HFFc6 (cell line): ENCODE measurements at places on chromosomes 16 and 17.

- DNase-seq = peak; percentile 47
Measured at GRCh38 chr16:57720142-57720575, 15.4 kb upstream of the KATNB1 start.

DNA sequence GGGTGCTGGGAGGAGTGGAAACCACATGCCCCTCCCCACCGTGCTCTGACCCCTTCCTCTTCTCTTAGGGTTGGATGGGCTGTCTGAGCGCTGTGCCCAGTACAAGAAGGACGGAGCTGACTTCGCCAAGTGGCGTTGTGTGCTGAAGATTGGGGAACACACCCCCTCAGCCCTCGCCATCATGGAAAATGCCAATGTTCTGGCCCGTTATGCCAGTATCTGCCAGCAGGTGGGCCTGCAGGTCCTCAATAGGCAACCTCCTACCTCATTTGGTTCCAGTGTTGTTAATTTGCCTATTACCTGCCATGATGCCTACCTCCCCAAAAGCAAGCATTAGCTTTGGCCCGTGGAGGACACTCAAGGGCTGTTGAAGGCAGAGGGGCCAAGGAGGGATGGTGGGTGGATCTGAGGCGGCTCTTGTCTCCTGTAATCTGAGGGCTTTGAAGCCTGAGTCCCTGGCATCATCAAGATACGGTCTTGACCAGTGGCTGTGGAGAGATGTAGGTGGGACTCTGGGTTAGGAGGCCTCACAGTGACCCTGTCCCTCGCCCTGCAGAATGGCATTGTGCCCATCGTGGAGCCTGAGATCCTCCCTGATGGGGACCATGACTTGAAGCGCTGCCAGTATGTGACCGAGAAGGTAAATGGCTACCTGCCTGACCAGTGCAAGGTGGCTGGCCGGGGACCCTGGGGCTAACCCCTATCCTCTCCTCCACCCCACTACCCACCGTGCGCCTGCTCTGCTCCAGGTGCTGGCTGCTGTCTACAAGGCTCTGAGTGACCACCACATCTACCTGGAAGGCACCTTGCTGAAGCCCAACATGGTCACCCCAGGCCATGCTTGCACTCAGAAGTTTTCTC lies 3.4 kb downstream of the ALDOA start:
- peak; percentile 35 for DNase-seq

GRCh38 chr17:40412880-40413279 lies 4.8 kb downstream of the TOP2A start:
- no peak for DNase-seq

GRCh38 chr17:35915153-35915964 lies 15.2 kb downstream of the RDM1 start:
- DNase-seq = no peak

- no peak for DNase-seq
Measured at GRCh38 chr17:75645889-75646637, 12.8 kb downstream of the SMIM5 start.

- peak; percentile 51 for DNase-seq
Measured at GRCh38 chr17:68771867-68772515, 170.8 kb upstream of the FAM20A start.

GRCh38 chr17:35666967-35667532 lies 64.4 kb upstream of the RASL10B start:
- DNase-seq = no peak

GRCh38 chr16:81717662-81718189 lies 61.4 kb upstream of the PLCG2 start:
- no peak for DNase-seq

- peak; percentile 14 for DNase-seq
Measured at GRCh38 chr17:81035521-81036196, 708 bp downstream of the BAIAP2 start.

DNA sequence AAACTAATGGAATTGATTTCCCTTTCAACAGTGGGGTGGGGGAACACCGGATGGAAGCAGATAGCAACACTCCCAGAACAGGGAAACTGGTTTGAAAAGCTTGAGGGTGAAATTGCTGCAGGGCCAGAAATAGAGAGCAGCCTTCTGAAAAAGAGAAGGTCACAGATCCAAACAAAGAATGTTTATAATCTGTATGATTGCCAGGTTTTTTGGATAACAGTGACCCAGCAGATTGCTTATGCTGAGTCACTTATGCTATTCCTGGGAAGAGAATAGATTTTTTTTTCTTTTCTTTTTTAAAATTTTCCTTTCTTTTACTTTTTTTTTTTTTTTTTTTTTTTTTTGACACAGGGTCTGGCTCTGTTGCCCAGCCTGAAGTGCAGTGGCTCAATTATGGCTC lies 641.3 kb downstream of the KCNJ2 start:
- no peak for DNase-seq

GRCh38 chr17:76716839-76717215 lies 6.1 kb upstream of the MXRA7 start:
- DNase-seq = peak; percentile 85

GRCh38 chr17:28700830-28701492 lies 10.7 kb downstream of the PROCA1 start:
- no peak for DNase-seq

- DNase-seq = no peak
Measured at GRCh38 chr17:9230346-9230745, 209.0 kb downstream of the NTN1 start.

GRCh38 chr17:59121901-59122480 lies 15.3 kb upstream of the TRIM37 start:
- no peak for DNase-seq

DNA sequence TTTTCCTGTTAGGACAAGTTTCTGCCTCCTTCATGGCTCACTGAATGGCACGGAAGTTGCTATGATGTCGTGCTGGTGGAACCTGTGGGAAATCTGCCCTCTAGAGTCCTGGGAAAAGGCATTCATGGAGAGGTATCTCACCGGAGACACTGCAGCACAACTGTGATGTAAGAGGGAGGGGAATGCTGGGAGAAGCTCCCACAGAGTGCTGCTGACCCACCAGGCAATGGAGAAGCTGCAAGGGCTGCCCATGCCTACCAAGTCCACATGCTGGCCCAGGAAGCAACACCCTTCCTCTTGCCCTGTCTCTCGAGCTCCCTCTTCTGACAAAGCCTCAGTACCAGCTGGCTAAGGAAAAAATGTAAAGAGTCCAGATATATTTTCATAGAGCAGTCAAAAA lies 45.2 kb upstream of the SLC5A11 start:
- DNase-seq = peak; percentile 9

GRCh38 chr16:48635199-48635718 lies 25.3 kb upstream of the N4BP1 start:
- no peak for DNase-seq

- DNase-seq = peak; percentile 61
Measured at GRCh38 chr17:67260170-67260987, 15.4 kb upstream of the HELZ start.

- DNase-seq = peak; percentile 69
Measured at GRCh38 chr17:44221084-44221861, 1.8 kb upstream of the UBTF start.

- DNase-seq = no peak
Measured at GRCh38 chr17:27306276-27306835, 12.4 kb downstream of the WSB1 start.

- no peak for DNase-seq
Measured at GRCh38 chr17:73785958-73786743, 141.9 kb upstream of the SDK2 start.

DNA sequence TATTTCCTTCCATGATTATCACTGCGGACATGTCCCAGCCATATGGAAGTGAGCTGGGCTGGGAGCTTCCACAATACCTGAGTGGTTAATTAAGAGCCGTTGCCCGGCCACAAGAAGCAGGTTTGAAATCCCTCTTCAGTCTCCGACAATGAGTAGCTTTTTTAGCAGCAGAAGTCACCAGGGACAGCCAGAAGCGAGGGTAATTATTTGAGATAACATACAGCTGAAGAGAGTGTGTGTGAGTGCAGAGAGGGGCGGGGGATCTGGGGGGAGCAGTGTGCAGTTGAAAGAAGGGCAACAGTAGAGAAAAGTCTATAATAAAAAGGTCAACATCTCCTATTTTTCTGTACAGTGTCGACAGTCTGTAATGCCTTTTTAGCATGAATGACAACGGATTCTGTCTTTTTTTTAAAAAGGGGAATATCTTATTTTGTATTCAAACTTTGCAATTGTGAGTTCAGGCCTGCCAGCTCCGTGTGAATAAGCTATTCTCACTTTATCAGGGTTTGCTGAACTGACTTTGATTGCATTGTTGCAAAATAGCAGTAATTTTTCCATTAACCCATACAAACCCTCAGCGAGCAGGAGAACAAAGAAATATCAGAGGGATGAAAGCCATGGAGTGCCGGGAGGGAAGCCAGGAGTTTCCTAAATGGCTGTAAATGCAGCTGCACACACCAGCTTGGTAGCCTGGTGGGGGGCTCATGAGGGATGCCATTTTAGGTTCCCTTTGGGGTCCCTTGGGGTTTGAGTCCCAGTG lies 220.3 kb upstream of the IRX3 start:
- no peak for DNase-seq

GRCh38 chr17:43917348-43918025 lies 10.2 kb upstream of the MPP2 start:
- DNase-seq = no peak

GRCh38 chr16:68446681-68447652 lies 1.3 kb downstream of the SMPD3 start:
- DNase-seq = no peak

DNA sequence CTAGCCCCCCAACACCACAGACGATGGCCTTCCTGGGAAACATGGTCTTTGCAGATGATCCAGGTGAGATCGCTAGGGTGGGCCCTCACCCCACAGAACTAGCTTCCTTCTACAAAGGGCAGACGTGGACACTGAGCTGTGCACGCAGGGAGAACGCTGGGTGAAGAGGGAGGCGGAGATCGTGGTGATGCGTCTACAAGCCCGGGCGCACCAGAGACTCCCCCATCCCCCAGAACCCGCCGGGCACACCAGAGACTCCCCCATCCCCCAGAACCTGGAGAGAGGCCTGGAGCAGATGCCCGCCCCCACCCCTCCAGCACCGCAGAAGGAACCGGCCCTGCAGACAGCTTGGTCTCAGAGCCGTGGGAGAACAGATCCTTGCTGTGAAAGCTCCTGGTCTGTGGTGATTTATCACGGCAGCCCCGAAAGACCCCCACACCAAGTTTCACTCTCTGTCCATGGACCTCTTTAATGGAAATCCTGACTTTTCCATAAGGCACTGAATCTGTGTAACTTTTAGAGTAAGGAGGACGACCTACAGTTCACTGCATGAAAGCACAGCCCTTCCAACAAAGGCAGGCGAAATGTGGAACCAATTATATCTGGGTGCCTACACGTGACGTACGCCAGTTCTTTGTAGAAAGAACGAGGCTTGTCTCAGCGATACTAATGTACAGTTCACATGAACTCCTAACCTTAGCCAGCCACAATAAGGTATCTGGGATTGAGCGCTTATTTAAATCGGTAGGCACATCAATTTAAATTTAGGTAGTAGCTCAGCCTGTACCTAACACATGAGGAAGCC lies 88.5 kb downstream of the ANKRD11 start:
- peak; percentile 71 for DNase-seq

DNA sequence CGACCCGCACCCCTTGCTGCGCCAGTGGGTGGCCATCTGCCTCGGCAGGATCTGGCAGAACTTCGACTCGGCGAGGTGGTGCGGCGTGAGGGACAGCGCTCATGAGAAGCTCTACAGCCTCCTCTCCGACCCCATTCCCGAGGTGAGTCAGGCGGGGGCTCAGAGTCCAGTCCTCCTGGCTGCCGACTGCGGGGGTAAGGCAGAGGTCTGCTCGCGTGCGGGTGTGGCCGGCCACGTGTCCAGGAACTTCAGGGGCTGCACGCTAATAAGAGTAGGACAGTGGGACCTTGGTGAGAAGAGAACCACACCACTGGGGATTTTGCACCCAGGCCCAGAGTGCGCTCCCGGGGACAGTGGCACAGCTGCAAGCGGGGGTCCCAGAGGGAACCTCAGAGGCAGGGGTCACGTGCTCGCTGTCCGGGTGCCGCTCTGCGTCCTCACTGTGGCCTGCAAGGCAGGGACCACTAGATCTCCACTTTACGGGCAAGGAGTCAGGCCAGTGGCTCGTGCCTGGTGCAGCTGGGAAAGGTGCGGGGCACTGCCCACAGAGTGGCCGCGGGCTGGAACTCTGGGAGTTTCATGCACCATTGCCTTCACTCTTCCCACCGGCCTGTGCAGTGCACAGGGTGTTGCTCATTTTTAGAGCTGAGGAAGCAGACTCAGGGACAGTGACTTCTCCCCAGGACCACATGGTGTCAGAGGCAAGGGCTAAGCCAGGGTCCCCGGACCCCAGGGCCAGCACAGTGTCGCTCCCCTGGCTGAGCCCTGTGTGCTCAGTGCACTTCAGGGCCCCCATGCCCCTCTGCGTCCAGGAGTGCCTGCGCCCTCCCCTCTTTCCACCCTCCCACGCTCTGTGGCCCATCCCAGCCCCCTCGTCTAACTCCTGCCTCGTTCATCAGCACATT lies 107.6 kb upstream of the CHMP6 start:
- no peak for DNase-seq

GRCh38 chr16:2370721-2371120 lies 30.2 kb upstream of the ABCA3 start:
- no peak for DNase-seq

DNA sequence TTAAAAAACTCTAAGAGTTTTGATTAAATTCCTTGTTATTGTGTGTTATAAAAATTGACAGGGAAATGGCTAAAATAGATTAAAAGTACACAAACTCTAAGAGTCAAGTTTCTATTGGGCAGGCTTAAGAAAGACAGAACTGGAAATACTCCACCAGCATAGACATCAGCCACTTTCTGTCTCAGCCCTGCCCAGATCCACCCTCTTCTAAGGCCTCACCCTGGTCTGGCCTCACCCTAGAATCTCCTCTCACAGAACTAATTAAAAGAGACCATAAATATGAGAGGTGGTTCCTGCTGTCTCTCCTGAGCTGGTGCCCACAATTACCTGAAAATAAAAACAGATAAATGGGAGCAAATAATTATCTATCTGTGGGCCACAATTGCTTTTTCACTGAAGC lies 1951.0 kb downstream of the TP53TG3F start:
- DNase-seq = no peak

- no peak for DNase-seq
Measured at GRCh38 chr17:34533806-34534527, 45.4 kb upstream of the TMEM132E start.

- no peak for DNase-seq
Measured at GRCh38 chr17:46892192-46892703, 30.7 kb upstream of the GOSR2 start.

- no peak for DNase-seq
Measured at GRCh38 chr17:15742921-15743320, 10.8 kb downstream of the TBC1D26 start.
